Fibroblast of upper back skin (primary cell): ENCODE measurements at places on chromosomes 7 and 10.

GRCh38 chr10:44370731-44371248 is 14.1 kb downstream of the CXCL12 start:
- no peak for DNase-seq

DNA sequence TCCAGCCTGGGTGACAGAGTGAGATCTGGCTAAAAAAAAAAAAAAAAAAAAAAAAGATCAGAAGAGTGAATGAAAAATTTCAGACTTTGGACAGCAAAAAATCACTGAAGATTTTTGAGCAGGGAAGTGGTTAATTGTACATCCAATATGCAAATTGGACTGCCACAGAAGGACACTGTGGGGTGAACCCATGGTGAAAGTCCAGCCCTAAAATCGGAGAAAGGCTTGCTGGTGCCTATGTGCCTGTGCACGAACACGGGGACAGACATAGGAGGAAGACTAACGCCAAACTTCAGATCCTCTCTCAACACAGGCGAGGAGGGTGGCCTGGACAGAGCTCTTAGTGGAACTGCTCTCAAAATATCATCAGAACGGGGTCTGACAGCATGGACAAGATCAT is 65.5 kb downstream of the FAM171A1 start:
- DNase-seq = no peak

- no peak for DNase-seq
Measured at GRCh38 chr10:60535427-60535826, 145.8 kb upstream of the ANK3 start.

- DNase-seq = peak; percentile 53
Measured at GRCh38 chr10:95841661-95842498, 65.9 kb upstream of the CC2D2B start.

GRCh38 chr10:3619241-3619640 is 165.8 kb downstream of the KLF6 start:
- DNase-seq = no peak

DNA sequence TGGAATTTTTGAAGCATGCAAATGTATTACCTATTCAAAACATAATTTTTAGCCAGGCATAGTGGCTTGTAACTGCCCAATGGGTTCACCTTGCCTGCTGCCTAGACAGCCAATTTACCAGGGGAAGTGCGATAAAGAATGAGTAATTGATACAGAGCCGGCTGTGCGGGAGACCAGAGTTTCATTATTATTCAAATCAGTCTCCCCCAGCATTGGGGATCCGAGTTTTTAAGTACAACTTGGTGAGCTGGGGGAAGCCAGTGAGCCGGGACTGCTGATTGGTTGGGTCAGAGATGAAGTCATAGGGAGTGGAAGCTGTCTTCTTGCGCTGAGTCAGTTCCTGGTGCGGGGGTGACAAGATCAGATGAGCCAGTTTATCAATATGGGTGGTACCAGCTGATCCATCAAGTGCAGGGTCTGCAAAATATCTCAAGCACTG is 29.1 kb upstream of the NRBF2 start:
- no peak for DNase-seq

GRCh38 chr7:81256991-81257390 is 338.1 kb upstream of the SEMA3C start:
- DNase-seq = peak; percentile 23

DNA sequence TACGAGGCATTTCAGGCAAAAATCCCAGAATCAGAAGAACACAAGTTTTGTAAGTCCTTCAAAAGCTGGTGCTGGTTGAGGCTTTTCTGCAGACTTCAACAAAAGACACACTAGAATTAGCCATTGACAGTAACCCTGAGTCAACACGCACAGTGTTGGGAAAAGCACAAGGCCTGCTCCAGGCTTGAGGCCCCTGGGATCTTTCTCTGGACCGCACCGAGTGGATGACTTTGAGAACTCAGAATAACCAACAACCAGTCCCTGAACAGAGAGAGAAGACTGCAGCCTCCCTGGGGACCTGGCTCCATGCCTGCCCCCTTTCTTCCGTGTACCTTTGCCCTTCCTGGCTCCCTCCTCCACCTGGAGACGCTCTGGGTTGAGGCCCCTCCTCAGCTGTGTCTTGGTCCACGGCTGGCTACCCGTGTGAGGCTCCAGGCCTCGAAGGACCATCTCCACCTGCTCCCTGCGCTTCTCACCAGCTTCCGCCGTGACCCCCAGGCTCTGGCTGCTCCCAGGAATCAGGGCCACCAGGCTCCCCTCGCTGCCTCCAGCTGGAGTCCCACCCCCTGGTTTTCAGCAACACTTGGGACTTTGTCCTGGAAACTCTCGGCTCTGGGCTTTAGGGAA is 28.4 kb downstream of the DIP2C start:
- DNase-seq = no peak

- peak; percentile 49 for DNase-seq
Measured at GRCh38 chr10:59362144-59362958, at the start of gene FAM13C. Gene FAM13C (minus strand): TSS chr10:59362549. CDS start chr10:59362460, 89 bp downstream.

- no peak for DNase-seq
Measured at GRCh38 chr7:30155481-30155880, 20.7 kb downstream of the MTURN start.

DNA sequence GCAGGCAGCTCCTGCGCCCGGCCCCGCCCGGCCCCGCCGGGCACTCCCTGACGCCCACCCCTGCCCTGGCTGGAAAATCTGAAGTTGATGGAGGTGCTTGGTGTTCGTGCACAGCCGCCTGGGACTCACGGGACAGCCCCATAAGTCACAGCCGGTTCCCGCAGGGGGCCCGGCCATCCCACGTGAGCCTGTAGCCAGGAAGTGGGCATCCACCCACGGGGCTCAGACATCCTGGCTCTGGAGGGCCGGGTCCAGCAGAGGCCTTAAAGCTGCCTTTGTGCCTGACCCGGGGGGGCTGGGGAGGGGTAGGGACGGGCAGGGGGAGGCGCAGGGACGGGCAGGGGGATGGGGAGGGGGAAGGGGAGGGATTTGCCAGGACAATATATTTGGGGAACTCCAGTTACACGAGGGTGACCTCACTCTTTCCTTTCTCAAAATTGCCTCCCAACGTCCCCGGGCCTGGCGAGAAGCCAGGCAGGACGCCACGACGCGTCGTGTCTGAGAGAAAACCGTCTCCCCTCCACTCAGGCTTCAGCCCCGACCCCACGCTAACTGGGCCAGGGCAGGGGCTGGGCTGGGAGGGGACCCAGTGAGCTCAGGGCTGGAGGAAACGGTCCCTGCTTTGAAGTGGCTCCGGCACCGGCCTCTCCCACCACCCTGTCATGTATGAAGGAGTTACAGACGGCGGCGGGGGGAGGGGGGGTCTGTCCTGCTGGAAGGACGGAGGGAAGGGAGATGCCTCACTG is 82.1 kb upstream of the PDGFA start:
- DNase-seq = no peak

GRCh38 chr10:15084502-15084922 is 4.1 kb downstream of the ACBD7 start:
- DNase-seq = peak; percentile 89

- DNase-seq = no peak
Measured at GRCh38 chr7:116503835-116504234, 4.3 kb downstream of the CAV2 start.

GRCh38 chr7:93945083-93945482 is 23.5 kb downstream of the GNG11 start:
- no peak for DNase-seq

- DNase-seq = no peak
Measured at GRCh38 chr7:151732292-151732691, 144.6 kb downstream of the PRKAG2 start.

- no peak for DNase-seq
Measured at GRCh38 chr10:98351831-98352402, 63.1 kb downstream of the PYROXD2 start.
